RCC 7860 (cell line): ENCODE measurements at places on chromosomes 11 and 22.

DNA sequence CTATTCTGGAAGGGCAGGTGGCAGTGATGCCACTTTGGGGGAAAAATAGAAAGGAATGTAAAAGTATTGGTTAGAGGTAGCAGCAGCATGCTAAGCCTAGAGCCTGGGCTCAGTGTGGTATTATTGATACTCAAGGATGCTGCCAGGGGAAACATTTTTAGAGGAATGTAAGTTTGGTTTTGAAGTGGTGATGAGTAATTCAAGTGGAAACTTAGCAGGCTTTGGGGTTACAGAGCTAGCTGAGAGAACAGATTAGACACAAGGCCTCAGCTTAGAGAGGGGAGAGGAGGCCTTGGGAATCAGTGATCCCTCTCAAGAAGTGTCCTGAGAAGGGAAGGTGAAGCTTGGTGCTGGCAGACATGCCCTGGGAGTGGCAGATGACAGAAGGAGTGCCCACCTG, 32.9 kb upstream of the DDI1 start:
- DNase-seq: no peak

DNA sequence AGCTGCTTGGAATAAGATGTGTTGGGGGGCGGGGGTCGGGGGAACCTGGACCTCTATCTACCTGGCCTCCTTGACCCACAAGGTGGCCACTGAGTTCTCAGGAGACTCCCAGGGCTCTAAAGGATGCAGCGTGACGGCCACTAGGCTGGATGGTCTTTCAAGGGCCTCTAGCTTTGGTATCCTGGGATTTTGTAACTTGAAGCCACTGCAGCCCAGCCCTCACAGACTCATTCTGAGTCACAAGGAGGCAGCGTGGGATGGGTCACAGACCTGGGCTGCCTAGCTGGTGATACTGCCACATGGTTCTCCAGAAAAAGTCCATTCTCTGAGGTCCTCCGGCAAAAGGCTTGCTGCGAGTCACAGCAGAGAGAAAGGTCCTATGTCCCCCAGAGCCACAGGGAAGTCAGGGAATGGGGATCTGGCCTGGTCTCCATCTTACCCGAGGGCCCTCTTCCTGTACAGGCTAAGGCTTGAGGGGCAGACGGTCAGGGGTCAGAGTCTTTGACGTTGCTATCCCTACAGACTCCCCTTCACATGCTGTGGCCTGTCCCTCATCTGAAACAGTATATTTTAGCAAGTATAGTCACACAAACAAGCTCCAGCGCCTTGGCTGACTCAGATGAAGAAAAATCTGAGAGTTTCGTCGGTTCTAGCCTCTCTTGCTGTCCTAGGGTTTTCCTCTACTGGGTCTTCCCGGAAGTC, 52.4 kb downstream of the KCNC1 start:
- no peak for DNase-seq

- DNase-seq: no peak
These were observed 5.5 kb upstream of the PHLDA2 start for GRCh38 chr11:2934611-2935239.

DNA sequence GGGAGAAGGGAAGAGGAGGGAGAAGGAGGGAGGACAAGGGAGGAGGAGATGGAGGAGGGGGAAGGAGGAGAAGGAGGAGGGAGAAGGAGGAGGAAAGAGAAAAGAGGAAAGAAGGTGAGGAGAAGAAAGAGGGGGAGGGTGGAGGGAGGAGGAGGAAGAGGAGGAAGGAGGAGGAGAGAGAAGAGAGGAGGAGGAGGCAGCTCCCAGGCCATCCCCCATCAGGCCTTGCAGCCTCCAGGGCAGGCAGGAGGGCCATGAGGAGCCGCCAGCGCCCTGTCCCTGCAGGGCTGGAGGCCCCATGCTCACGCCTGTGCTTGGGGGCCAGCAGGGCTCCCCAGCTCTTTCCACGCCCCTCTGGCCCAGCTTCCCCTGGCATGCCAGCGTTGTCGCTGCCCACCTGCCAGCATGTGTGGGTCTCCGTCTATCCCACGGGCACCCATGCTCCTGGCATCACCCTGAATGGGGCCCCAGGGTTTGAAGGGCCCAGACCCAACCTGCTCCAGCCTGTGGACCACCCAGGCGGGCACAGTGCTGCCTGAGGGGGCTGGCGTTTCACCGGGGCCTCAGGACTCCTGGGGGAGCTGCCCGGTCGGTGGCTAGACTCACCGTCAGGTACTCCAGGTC, 5.2 kb downstream of the TSPAN32 start:
- DNase-seq: no peak

GRCh38 chr22:36936362-36937116, 23.1 kb downstream of the CSF2RB start:
- DNase-seq: no peak

GRCh38 chr11:83764643-83765042, 478.5 kb upstream of the CCDC90B start:
- DNase-seq: no peak

- peak; percentile 54 for DNase-seq
These were observed 22.7 kb downstream of the YPEL1 start for GRCh38 chr22:21712751-21713427.

GRCh38 chr22:19941365-19942082, at the start of the genes COMT and TXNRD2:
Gene COMT (plus strand): TSS chr22:19941772. CDS start chr22:19962527, 20,755 bp downstream.
Gene TXNRD2 (minus strand): TSS chr22:19941818. CDS start chr22:19941803, 15 bp downstream.
- DNase-seq: peak; percentile 35

GRCh38 chr11:3903207-3903896, 47.9 kb downstream of the STIM1 start:
- DNase-seq: no peak

- DNase-seq: no peak
These were observed 2.1 kb upstream of the IFT27 start for GRCh38 chr22:36778020-36778419.
